Stimulated activated CD8-positive, alpha-beta memory T cell treated with anti-CD3 and anti-CD28 coated beads, Interleukin-15, amount 100 ng/mL, for 48 hours (primary cell): ENCODE measurements at places on chromosomes 11 and 22.
A peak's percentile ranks its signal among the peaks of the same experiment; 100 is the strongest.

GRCh38 chr11:64035576-64035975, at the start of gene FLRT1:
TSS of gene FLRT1 (plus strand) at chr11:64035931. CDS start at chr11:64116268, 80,337 bp downstream.
- DNase-seq = no peak

DNA sequence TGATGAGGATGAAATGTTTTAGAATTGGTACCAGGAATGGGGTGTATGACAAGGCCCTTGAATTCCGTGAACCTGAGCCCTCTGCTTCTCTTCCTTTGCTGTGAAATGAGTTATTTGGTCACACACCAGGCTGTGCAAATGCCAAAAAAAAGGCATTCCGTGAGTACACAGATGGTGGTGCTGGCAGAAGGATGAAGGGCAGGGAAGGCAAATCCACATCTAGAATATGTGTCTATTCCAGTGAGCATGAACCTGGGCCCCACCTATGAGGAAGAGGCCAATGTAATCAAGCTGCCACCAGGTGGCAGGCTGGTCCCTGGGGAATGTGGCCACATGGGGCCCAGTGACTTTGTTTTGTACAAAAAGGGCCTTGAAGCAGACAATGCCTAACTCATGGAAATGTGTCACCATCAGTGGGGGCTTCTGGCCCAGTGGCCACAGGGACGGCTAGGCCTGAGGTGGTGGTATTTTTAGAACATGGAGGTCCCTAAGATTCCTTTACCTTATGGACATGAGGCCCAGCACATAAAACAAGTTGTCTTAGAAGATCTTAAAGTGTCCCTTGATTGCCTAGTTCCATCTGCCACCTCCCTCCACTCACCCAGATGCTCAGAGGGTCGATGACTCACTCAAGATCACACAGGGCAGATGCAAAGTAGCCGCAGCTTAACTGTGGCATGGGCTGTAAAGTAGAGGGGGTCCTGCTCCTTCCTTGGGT, 3.9 kb upstream of the RNF215 start:
- DNase-seq = peak; percentile 73

- no peak for DNase-seq
Observed at GRCh38 chr11:118526688-118527087, 586 bp upstream of the TTC36 start.

- DNase-seq = no peak
Observed at GRCh38 chr11:21892736-21893564, 299.9 kb upstream of the ANO5 start.

DNA sequence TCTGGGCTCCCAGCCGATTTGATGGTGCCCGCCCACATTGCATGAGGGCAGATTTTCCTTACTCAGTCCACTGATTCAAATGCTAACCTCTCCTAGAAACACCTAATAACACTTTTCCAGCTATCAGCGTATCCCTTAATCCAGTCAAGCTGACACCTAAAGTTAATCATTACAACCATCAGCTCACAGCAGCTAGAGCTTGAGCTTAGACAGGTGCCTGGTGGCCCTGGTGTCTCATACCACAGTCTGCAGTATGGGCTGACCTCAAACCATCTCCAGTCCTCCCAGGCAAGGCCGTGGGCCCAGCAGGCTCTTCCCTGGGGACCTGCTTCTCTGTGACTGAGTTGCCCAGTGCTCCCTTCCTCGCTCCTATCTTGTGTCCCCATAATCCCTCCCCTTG, 174.4 kb upstream of the NECTIN1 start:
- no peak for DNase-seq
